Activated CD4-positive, alpha-beta T cell treated with anti-CD3 and anti-CD28 coated beads for 48 hours (primary cell): ENCODE measurements at places on chromosomes 4 and X.

DNA sequence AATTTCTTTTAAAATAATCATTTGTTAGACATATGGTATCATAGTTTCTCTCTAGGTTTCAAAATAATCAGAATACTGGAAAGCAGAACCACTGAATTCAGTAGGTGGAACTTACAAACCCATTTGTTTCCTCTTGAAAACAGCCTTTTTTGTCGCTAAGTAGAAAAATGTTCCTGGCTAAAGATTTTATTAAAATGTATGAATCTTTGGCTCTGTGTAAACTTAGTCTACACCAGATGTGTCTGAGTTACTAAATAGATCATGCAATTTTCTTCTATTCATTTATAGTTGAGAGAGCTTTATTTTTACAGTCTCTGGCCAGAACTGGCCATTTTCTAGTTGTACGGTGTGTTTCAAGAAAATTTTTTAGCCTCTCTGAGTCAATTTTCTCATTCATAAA lies 1.0 kb downstream of the CYSLTR1 start:
- no peak for DNase-seq

- no peak for DNase-seq
Observed at GRCh38 chr4:1183985-1184773, 11.8 kb upstream of the SPON2 start.

- no peak for DNase-seq
Observed at GRCh38 chrX:153725832-153726285, 1.2 kb downstream of the ABCD1 start.

DNA sequence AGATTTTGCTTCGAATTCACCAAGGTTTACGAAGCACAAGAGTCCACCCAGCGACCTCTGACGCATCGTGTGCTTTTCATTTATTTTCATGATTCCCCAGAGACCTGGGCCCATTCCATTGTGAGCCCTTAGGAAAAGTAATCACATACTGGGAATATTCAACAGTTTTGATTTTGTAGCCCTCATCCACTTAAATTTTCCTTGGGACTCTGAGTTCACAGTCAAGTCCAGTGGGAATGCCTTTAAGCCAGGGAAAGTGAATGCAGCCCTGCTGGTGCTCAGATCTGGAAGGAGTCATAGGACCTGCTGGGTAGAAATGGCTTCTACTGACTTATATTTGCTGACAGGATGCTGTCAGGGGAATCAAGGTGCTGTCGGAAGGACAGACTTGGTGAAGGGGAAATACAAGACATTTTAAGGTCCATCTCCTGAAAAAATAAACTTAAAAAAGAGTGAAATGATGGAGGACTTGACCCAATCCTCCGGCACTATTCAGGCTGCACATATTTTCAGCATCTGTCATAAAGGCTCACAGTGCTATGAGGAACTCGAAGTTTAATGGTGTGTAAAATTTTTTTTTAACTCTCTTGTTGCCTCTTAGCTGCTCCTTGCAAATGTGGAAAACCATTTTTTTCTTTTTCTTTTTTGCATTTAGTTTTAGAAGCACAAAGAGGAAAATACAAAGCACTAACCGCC lies 204.9 kb downstream of the MID1 start:
- no peak for DNase-seq

DNA sequence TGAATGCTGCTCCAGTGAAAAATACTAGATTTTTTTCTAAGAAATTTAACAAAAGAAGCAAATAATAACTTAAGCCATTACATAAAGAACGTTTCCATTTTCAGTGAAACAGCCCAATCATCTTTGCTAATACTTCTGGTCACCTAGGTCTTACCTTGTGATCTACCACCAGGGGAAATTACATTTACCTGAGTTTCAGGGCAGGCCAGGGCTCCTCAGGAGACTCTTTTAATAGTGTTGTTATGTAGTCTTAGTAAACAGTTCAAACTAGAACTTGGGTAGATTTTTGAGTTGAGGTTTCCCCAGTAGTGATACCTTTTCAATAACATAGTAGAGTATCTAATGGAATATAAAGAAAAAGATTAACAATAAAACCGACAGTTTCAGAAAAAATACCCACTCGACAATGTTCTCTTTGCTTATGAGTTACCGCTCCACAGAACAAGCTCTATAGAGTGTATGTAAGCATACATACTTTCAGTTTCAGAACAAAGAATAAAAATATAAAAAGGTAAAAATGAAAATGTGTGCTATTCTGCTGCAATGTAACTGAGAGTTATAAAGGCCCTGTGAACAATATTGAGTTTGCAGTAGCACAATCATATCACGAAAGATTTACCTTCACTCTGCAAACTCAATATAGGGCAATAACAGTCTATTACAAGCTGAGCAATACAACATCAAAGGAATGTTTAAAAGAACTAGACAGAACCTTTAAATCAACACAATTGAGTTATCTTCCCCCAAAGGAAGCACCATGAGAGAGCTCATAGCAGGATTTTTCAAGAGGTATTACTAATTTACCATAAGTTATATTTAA lies 165.8 kb downstream of the ATOH1 start:
- DNase-seq, result no peak

DNA sequence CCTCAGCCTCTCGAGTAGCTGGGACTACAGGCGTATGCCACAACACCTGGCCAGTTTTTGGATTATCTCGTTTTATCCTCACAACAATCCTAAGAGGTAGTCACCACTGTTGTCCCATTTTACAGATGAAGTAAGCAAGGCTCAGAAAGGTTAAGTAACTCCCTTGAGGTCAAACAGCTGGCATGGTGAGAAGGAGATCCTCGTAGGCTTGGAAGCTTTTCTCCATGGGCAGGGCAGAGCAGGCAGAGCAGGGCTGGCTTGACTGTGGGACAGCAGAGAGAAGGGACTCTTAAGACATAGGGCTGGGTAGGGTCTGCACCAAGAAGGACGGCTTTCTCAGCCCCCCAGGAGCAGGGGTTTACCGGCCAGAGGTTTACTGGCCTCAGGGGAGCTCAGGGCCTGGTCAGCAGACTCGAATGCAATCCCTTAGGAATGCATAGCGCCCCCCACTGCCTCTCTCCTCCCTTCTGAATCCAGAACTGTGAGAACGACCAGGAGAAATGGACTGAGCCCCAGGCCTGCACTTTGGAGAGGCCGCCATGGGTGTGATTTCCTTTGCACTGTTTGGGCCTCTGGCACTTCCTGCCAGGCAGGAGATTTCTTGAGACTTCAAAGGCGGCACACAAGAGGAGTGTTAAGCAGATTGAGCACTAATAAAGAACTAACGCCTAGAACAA lies 14.0 kb upstream of the CDKN2AIP start:
- DNase-seq, result peak; percentile 20

DNA sequence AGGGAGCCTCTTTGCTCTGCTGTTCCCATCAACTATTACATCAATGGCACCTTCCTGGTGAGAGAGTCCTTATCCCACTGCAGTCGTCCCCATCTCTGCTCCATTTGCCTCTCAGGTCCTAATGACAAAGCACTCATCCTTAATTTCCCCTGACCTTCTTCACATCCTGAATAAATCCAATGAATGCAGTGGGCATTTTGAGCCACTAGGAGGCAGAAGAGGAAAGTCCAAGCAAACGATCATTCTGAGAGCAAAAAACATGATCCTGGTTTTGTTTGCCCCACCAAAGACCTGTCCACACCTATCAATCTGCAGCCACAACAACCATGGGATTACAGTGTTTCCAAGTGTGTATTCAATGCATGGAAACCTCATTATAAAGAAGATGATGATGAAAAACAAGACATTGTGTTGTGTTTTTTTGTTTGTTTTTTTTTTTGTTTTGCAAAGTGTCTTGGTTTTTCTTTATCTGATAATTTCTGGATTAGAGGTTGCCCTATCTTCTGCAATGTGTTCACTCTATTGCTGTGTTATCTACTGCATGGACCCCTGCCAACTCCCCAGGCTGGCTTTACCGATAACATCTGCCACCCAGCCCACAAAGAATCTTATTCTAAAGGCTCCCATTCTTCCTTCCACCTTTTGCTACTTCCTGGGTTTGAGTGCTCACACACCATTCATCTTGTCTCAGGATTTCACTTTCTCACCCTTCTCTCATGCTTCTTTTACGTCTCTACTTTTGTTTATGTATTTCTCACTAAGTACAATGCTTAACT lies 207.2 kb downstream of the NLGN4X start:
- peak; percentile 30 for DNase-seq

DNA sequence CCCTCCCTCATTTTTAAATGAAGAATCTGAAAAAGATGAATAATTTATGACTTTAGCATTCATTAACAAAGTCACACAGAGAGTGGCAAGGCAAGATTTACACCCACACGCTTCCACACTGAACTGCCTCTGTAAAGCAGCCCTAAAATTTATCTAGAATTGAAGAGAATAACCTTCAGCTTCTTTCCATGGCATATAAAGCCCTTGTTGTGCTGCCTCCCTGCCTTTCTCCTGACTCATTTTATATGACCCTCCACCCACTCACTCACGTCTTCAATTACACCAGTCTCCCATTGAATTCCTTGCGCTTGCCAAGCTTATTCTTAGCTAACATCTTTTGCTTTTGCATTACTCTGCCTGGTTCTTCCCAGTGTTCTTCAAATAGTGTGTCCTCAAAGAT lies 2649.3 kb downstream of the PCDH7 start:
- DNase-seq, result no peak

DNA sequence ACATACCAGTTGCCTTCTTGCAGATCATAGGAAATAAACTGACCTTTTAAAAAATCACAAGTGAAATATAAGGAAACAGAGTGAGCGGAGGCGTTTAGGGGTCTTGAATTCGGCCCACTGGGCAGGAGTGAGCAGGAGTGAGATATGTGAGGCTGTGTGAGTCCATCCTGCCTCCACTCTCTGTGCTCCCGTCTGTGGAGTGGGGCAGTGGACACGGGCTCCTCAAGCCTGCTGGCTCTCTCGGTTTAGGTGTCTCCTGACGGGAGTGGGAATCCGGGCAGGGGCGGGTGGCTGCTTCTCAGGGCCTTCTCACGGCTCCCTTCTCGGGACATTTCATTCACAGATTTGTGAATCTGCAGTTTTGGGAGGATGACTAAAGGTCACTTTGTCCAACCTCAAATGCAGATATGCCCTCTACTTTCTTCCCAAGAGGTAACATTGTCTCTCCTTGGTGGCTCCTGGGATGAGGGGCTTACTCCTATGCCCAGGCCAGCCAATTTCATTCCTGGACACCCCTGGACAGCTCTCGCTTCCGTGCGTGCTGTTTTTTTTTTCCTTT lies 27.6 kb downstream of the CYTL1 start:
- DNase-seq, result no peak

- DNase-seq, result no peak
Observed at GRCh38 chrX:66042307-66043077, 2.6 kb upstream of the VSIG4 start.

DNA sequence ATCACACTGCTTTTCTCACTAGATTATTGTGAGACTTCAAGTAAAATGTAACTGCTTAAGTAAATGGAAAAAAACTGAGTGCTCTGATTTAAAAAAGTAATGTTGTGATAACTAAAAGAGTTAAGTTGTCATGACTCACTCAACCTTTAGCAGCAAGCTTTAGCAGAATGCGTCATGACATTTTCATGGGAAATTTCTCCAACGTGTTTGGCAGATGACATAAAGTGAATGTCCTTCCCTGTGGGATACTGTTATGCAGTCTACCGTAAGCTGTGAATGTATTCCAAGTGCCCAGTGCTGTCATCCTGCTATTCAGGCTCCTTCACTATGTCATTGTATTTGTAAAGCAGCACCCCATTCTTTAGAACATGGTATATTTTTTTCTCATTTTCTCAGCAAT lies 136.2 kb downstream of the CPXCR1 start:
- no peak for DNase-seq

DNA sequence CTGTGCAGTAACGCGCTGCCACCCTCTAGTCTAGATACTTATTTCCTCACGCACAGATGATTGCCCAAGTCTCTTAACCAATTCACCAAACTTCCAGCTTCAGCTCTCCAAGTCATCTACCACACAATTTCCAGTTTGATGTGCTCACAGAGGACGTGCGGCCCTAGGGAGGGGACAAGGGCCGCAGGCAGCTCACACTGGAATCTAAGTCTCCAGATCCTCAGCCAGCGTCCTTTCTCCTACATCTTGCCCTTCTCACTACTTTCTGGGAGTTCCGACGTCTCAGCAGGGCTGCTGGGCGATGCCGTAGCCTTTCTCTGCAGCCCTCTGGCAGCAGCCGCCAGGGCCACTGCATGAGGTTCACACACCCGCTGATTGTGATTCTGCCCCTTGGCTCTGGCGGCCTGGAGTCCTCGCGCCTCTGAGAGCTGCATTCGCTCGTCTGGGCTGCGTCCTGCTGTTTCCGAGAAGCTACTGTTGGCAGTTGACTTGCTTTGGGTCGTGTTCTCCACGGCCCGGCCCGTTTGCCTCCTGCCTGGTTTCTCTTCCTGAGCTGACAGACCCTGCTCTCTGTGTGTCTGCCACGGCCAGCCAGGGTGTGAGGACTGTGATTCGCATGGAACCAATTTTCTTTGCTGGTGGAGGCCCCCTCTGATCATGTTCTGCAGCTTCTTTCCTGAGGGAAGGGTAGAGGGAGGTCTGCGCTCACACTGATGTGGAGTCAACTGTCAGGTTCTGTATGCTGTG lies 14.1 kb upstream of the TMEM131L start:
- no peak for DNase-seq

- DNase-seq, result no peak
Observed at GRCh38 chr4:4233610-4234009, 6.9 kb upstream of the OTOP1 start.
